ENCODE measurements at places on chromosomes 3 and 15. TPM values are rescaled to one million over a fixed set of nuclear protein-coding genes. Genes with fewer than 3 reads are reported as not detected.

DNA sequence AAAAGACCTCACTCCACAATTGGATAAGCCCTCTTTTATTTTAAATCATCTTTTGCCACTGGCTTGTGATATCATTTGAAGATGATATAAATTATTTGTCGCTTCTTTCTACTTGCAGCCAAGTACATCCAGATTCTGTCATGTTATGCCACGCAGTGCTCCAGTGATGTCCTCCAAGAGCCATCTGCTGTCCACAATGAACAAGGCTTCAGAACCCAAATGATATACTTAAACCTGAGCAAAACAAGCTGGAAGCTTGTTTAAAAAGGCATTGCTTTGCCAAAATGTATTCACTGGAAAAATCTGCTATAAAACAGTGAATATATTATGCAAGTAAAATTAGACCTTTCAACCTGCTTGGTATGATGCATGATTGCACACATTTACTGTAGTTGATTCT, 58.8 kb upstream of the ARL6 start:
- peak; percentile 40 for DNase-seq

GRCh38 chr3:57939775-57940174, 68.4 kb upstream of the FLNB start:
- no peak for DNase-seq

- DNase-seq, result no peak
These were observed 8.0 kb upstream of the CAMKV start for GRCh38 chr3:49877716-49878115.

DNA sequence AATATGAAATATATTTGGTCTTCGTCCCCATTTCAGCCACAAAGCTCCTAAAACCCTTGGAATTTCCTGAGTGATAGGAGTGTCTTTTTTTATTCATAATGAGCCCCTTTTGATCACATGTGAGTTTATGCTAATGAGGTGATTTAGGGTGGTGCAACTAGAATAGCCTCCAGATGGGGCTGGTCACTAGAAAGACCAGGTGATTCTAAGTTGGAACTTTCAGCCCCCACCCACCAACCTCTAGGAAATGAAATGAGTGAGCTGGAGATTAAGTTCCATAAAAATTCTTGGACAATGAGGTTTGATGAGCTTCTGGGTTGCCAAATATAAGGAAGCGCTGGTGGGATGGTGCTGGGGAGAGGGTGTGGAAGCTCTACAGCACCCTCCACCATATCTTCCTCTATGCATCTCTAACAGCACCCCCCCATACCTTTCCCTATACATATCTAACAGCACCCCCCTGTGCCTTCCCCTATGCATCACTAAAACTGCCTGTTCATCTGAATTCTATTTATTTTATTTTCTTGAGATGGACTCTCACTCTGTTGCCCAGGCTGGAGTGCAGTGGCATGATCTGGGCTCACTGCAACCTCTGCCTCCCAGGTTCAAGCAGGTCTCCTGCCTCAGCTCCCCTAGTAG, 2.1 kb upstream of the SMCO1 start:
- no peak for DNase-seq

DNA sequence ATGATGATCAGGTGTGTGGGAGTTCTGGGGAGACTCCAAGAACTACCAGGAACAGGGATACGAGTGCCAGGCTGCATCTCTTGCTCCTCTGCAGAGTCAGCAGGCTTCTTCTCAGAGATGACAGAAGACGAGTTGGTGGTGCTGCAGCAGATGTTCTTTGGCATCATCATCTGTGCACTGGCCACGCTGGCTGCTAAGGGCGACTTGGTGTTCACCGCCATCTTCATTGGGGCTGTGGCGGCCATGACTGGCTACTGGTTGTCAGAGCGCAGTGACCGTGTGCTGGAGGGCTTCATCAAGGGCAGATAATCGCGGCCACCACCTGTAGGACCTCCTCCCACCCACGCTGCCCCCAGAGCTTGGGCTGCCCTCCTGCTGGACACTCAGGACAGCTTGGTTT, 7.9 kb downstream of the PRRT3 start:
- no peak for DNase-seq

DNA sequence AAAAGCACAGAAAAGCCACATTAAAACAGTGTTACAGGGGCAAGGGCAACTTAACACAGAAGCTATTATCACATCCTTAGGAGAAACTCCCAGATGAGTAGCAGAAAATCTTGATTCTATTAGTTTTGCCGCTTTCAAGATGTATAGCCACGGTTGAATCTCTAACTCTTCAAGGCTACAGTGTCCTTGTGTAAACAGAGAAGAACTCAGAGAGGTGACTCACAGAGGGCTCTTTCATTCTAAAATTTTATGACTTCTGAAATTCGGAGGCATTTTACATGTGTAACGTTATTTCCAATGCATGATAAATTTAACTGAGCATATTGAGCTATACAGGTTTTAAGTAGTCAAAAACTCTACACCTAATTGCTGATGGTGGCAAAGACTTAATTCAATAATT, 846.6 kb downstream of the GBE1 start:
- no peak for DNase-seq

DNA sequence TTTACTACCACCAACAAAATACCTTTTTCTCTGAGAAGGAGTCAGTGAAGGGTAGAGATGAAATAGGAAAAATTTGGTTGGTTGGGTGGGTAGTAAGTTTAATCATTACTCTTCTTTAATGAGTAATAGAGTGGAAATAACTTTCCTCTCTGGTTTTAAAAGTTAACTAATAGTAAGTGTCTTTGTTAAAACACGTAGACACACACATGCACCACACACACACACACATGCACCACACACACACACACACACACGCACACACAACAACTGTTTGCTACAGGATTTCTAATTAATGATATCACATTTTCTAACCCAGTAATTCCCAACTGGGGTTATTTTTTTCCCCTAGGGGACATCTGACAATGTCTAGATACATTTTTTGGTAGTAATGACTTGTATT, 84.1 kb downstream of the CHL1 start:
- no peak for DNase-seq

DNA sequence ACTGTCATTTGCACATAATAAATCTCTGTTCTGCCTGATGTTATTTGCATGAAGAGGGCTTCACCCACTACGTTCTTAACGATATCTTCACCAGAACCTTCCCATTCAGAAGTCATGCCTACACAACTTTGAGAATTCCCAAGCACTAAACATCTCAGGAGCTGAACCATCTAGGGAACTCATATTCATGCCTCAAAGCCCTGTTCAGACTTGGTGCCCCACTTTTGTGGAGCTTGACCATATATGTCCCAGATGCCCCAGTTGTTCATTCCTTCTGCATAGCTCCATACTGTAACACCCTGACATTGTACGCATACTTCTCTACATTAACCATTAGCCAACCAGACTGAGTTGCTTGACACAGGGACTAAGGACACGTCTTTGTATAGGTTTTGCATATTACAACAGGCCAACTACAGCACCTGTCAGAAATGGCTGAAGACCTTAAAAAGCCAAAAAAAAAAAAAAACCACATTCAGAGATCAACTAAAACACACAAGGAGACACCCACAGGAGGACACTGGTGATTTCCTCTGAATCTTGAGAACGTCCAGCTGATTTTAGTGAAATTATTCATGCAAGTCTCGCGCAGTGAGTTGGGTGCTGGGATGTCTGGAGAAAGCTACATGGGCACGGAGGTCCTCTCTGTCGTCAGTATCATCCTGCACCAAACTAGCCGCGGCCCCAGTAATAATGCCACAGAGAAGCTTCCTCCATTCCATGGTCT, 141.4 kb downstream of the FOXP1 start:
- no peak for DNase-seq

- no peak for DNase-seq
These were observed 151.2 kb downstream of the FOXP1 start for GRCh38 chr3:71432044-71432975.

- no peak for DNase-seq
These were observed 13.3 kb downstream of the ETV5 start for GRCh38 chr3:186095561-186096081.

- no peak for DNase-seq
These were observed 346.0 kb downstream of the MFSD1 start for GRCh38 chr3:159147813-159148212.

- no peak for DNase-seq
These were observed 44.9 kb downstream of the PRR23E start for GRCh38 chr3:127237835-127238234.

DNA sequence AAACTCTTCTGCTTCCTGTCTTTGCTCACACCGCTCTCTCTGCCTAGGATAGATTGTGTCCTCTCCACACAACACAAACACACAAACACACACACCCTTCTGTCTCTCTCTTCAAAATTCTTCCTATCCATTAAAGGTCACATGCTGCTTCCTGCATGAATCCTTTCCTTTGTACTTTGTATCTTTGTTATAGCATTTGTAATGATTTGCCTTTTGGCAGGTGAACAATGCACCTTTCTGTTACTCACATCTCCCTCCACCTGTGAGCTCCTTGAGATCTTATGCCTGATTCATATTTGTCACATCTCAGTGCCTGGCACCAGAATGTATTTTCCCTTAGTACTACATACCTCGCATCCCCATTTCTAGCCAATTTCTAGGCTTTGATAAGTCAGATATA, 251.4 kb upstream of the UMPS start:
- no peak for DNase-seq

DNA sequence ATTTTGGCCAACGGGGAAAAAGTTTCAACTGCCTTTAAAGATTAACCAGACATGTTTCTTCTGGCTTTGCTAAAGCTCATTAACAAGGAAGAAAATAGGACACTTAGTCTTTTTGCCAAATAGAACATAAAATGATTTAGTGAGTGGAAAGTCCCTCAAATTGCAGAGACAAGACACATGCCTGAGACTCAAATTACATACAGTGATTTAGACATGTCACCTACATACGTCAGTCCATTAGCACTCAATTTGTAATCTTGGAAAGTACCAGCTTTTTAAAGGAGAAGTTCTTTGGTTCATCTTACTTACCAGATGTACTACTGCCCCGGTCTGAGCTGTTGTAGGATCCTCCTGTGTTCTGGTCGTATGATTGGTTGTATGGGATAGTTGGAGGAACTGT, 1134.2 kb downstream of the ROBO1 start:
- no peak for DNase-seq

DNA sequence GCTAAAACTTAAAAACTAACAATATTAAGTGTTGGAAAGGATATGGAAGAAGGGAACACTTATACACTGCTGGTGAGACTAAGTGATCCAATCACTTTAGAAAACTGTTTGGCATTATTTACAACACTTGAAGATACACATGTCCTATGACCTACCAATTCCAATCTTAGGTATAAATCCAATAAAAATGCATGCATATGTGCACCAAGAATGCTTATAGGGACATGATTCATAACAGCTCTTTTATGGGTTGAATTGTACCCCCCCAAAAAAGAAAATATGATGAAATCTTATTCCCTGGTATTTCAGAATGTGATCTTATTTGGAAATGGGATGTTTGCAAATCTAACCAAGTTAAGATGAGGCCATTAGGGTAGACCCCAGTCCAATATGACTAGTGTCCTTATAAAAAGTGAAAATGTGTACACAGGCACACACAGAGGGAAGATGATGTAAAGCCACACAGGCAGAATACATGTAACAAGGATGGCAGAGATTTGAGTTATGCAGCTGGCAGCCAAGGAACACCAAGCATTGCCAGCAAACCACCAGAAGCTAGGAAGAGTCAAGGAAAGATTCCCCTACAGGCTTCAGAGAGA, 15.3 kb downstream of the CCR8 start:
- DNase-seq, result no peak

The MESP2 gene
- polyA plus RNA-seq, result not detected

The UMPS gene
- polyA plus RNA-seq, result 37.1 TPM

The KNG1 gene
- not detected for polyA plus RNA-seq

The ACSBG1 gene
- polyA plus RNA-seq, result 1.2 TPM

The CACNA1D gene
- polyA plus RNA-seq, result 54.5 TPM

The HYAL2 gene
- 77.3 TPM for polyA plus RNA-seq

The DAZL gene
- polyA plus RNA-seq, result not detected

The NOX5 gene
- polyA plus RNA-seq, result 0.47 TPM

Measured in right lung (tissue), 10 donors.